Caco-2 (cell line): ENCODE measurements at places on chromosomes 5 and 9. TPM values are rescaled to one million over a fixed set of nuclear protein-coding genes. Genes with fewer than 3 reads are reported as not detected.

Gene ARSI
- 0.52 and 0.65 TPM in 2 replicates for total RNA-seq

Gene SLC6A18
- total RNA-seq = not detected in 2 replicates

DNA sequence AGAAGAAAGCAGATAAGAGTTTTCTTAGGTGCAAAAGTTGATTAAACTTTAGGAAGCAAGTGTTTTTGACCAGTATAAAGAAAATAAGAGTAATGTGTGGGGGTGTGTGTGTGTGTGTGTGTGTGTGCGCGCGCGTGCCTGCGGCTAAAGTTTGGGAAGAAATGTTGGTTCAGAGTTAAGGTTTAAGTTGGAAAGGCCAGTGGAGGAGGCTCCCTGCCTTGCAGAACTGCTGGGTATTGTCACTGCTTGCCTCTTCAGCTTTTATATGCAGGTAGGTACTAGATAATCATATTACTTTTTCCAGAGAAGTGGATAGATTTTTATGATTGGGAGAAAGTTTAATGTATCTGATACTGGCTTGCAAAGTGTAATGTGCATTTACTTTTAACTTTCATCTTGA is 2.0 kb downstream of the PIK3R1 start:
- no peak for DNase-seq

DNA sequence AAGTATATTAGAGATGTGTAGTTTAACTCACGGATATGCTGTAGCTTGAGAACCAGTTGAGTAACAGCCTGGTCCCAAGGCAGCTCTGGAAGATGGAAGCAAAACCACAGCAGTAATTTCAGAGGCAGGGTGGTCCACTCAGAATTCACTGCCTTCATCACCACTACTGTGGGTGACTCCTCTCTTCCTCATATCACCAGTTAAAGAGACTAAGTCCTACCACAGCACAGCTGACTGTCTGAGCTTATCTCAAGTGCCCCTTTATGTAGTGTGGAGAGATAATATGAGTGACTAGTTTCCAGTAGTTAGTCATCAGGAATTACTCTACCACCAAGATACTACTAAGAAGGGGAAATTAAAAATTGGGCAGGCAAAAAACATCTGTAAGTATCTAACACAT is 1571.2 kb upstream of the C9orf72 start:
- no peak for DNase-seq
